ENCODE measurements at places on chromosomes 1 and 21.

DNA sequence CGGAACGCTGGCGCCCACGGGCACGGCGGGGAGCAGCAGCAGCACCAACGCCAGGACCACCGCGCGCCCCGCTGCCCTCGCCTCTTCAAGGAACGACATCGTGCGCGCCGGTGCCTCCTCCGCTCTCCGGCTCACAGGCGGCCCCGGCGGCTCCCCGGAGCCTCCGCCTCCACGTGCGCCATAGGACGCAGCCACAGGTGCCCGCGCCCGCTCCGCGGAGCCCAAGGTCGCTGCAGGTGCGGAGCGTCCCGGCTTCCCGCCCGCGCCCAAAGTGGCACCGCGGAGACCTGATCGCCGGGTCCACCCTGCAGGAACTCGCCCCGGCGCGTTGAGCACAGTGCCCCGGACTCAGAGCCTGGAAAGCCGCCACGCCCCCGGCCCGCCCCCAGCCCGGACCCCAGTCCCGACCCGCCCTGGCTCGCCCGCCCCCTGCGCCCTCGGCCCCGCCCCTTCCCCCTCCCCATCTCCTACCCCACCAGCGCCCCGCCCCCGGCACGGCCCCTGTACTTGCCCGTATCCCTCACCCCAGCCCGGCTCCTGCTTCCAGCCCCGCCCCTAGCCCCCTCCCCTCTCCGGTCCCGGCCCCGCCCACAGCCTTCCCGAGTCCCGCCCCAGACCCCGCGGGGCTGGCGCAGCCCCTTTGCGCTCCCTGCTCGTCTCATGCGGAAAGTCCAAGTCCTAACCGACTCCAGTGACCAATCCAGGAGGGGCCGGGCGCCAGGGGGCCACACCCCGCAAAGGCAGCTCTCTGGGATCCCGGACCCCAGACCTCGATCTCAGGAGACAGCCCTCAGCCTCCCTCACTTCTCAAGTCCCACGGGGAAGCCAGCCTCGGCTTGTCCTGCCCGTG, at the start of gene MEGF6:
Gene MEGF6, minus strand, starts transcription at position 339 of the 850 bp plus-strand sequence. Its CDS starts 240 bp downstream, at position 99.
- DNase-seq, result peak; percentile 20

- DNase-seq, result no peak
Observed at GRCh38 chr1:46112108-46112507, 20.3 kb downstream of the PIK3R3 start.

DNA sequence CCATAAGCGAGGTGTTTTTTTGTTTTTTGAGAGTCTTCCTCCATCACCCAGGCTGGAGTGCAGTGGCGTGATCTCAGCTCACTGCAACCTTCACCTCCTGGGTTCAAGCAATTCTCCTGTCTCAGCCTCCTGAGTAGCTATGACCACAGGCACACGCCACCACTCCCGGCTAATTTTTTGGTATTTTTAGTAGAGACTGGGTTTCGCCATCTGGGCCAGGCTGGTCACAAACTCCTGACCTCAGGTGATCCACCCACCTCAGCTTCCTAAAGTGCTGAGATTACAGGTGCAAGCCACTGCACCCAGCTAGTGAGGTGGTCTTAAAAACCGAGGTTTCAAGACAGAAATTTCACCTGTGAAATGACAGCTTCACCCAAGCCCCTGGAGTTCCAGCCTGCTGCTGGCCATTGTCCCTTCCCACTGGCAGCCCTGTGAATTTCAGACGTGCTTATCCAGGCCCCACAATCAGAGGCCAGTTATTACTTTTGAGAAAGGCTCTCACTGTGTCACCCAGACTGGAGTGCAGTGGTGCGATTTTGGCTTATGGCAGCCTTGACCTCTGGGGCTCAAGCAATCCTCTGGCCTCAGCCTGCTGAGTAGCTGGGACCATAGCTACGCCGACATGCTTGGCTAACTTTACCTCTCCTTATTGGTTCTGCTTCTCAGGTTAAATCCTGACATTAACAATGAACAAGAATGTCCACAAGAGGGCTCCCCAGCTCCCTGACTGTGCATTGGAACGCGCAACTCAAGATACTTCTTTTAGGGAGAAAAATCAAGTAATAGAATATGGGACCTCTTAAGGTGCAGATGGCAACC, 19.4 kb downstream of the ENO1 start:
- peak; percentile 44 for DNase-seq

- DNase-seq, result no peak
Observed at GRCh38 chr21:37704751-37705150, 211.5 kb downstream of the KCNJ6 start.

GRCh38 chr1:245770156-245770555, 615.4 kb downstream of the KIF26B start:
- no peak for DNase-seq

- no peak for DNase-seq
Observed at GRCh38 chr1:27011058-27011764, 1.4 kb downstream of the TENT5B start.

GRCh38 chr1:150909585-150910180, 16.5 kb upstream of the SETDB1 start:
- no peak for DNase-seq

Measured in hypothalamus (tissue), 51 donors.